Mesothelial cell of epicardium (in vitro differentiated cells): ENCODE measurements at places on chromosomes 5 and 9.

DNA sequence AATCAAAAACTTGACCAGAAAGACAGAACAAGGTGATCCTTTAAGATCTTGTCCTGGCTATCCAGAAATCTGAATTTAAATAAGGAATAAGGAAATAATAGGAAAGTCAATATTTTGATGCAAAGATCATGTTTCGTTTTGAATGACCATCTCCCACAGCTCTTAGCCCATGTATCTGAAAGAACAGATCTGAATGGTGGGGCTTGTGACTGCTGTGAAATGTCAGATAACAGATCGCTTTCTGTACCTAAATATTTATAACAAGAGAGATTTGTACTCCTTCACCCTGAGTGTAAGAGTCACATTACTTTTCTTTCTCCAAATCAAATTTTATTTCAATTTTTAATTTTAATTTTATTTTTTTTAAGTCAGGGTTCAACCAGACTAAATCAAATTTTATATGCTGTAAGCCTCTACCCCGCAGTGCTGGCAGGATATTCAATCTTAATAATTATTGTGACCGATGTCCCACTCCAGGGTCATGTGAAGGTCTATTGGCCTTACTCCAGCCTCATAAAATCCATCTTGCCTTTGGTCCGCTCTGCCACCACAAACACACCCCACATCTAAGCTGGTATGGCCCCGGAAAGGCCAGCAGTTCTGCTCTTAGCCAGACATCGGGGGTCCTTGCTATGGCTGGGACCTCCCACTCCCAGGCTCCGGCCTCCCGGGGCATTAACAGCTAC is 7.0 kb upstream of the SLC26A2 start:
- DNase-seq = no peak

DNA sequence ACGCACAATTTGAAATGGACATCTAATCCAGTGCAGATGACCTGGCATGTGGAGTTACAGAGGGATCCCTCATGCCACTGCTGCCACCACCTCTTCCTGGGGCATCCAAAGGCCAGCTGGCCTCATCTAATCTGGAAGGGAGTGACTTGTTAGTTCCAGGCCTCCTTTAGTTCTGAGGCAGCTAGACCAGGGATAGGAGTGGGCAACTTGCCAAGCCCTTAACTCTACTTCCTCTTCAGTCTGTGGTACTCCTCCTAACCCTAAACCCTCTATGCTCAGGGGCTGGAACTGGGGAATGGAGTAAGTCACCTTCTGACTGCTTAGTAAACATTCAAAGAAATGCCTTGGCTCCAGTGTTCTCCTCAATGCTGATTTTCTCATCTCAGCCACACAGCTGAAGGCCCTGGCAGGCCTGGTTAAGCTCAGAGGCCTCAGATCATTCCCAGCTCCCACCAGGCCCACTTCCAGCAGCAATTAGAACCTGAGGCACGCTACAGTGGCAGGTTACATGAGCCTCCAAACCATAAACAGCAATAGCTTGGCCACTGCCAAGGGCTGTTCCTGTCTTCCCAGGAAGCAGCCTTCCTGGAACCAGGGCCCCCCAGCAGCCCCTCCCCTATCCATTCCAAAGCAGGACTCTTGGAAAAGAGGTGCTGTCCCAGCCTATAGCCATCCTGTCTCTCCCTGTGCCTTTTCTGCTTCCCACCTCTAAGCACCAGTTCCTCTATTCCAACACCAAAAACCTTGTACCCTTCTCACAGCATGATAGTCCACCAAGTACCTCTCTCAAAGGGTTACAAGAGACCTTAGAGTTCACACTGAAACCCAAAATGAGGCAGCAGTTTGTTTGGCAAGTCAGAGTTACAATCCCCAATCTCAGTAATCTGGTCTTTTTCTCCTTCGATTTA is 2.0 kb downstream of the EIF4EBP3 start:
- no peak for DNase-seq

DNA sequence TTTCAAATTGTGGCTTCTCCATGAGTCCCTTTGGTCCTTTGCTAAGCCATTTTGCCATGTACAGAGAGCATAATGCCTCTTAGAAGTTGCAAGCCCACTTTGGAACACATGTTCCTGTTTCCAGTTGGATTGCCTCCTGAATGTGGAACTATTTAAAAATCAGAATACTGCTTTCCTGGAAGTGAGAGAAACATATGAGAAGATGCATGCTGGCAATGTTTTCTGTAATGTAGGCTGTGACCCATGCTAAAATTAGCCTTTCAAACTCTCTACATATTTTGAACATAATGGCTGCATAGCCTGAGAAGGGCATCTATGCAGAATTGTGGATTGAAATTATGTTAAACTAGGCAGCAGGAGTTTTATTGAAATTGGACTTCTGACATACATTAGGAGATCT is 175.5 kb upstream of the PAPPA start:
- no peak for DNase-seq

DNA sequence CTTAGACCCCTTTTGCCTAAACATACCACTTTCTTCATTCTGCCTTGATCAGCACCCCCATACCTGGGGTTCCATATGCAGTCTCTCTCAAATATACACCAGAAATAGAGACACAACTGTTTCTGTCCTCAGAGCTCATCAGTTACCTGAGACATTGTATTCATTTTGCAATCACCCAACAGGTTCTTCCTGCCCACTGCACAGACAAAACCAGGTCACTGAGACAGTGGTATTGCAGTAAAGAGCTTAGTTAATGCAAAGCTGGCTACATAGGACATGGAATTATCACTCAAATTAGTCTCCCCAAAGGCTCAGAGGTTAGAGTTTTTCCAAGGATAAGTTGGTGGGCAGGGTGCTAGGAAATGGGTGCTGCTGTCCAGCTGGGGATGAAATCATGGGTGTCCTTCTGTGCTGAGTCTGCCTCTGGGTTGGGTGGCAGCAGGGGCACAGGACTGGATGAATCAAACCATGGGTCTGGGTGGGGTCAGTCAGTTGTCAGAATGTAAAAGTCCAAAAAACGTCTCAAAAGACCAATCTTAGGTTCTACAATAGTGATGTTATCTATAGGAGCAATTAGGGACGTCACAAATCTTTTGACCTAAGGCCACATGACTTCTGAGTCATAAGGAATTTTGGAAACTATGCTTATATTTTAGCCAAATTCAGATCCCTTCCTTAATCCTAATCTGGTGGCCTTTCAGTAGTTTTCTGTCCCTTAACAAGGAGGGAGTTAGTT is 41.0 kb downstream of the KCNV2 start:
- no peak for DNase-seq

DNA sequence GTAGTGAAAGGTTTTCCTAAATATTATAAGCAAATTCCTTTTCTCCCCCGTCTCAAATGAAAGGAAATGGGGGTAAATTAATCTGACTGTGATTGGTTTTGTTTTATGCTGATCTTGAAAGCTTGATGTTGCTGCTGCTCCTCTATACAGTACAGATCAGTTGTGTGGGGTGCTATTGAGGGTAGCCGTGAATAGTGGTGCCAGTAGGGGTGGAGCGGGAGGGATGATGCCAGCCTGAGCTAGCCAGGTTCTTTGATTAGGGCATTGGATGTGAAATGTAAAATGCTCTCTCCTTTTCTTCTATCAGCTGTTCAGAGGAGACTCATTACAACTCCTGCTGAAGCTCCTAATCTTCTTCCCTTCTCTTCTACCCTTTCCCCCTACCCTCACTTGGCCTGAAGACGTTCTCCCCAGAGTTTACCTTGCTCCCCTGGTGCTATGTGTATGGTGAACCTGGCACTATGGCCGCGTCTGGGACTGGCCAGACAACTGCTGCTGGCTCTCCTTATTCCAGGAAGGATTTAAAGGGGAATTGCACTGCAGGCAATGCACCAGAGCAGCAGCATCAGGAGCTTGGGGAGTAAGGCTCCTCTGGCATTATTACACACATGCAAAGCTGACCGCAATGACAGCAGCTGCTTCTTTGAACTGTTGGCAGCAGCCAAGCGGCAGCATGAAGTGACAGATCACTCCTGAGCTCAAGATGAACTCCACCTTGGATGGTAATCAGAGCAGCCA is 566 bp downstream of the GPR21 start:
- no peak for DNase-seq

DNA sequence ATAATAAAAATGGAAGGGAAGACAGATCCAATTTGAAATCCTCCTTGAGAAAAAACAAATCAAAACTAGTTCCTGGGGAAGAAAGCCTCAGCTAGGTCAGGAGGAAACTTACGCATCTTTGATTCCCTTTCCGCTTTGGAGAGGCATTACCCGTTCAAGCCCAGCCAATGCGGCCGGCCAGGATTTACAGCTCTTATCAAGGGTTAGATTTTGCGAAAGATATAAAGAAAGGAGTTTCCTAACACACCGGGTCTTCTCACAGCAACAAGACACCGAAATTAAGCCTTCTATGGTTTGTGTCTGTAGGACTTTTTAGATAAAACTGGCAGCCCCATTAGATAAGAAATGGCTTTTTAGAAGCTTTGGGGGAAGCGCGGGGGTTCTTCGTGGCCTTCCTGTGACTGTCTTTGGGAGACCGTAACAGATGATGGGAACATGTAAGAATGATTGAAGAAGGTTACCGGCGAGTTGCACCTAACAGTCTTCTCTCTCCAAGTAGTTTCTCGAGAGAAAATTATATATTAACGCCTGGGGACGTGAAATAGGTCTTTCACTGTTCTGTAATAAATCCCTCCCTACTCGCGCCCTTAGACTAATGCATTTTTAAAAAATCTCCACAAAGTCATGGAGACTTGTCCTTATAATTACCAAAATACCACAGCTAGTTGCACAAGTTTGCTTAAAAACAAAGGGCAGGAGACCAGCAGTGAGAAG is 1.3 kb upstream of the ISL1 start:
- no peak for DNase-seq

DNA sequence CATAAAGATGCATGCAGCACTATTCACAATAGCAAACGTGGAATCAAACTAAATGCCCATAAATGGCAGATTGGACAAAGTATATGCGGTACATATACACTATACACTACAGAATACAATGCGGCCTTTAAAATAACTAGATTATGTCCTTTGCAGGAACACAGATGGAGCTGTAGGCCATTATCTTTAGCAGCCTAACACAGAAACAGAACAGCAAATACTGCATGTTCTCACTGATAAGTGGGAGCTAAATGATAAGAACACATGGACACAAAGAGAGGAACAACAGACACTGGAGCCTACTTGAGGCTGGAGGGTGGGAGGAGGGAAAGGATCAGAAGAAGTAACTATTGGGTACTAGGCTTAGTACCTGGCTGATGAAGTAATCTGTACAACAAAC is 758.2 kb downstream of the TLE1 start:
- DNase-seq = no peak

GRCh38 chr5:120400356-120400755 is 63.7 kb upstream of the PRR16 start:
- DNase-seq = no peak

DNA sequence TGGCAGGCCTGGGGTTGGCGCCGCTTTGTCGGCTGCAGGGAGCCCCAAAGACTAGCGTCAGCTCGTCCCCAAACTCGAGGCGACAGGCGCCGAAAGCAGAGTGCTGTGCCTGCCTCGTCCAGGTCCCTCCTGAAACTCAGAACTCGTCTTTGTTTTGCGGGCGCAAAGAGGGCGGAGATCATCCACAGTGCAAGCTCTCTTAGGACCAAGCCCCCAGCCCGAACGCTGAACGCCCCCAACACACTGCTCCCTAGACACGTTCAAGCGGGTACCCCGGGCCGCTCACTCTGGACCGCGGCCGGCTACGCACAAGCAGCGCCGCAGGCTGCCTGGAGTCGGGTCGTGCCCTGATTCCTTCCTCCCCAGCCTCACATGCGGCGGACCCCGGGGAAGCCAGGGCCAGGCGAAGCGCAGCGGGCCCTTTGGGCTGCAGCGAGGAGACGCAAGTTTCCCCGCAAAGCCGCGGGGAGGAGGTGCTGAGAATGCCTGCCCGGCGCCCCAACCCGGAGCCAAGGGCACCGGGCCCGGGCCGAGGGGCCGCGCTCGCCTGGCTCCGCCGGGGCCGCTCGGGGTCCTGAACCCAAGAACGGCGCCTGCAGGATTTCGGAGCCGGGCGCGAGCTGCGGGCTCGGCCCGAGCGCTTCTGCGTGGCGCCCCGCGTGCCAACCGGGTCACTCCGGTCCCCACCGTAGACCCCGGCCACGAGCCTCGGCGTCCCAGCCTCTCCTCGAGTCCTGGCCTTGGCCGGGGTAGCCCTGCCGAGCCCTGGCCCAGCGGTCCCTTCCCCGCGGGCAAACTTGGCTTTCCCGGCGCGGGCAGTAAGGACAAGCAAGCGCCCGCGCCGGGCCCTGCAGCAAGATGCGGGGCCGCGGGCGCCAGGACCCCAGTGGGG is 738 bp downstream of the FSTL4 start:
- DNase-seq = peak; percentile 47

DNA sequence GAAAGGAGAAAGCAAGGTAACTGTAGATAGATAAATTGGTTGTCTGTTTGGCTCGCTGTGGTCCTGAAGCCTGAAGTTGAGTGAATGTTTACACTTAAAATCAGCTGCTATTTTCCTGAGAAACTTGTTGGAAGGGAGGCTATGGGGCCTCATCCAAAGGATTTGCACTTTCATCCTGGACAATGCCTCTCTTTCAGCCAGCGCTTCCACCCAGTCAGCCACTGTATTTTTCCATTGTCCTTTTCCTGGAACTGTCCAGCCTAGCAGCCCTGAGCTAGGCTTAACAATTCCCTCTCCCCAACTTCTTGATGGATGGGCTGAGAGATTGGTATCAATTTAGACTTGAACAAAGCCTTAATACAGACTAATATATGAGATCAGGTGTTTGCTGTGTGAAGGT is 429.2 kb downstream of the DMAC1 start:
- DNase-seq = no peak

- DNase-seq = no peak
These were observed 121.6 kb downstream of the WNK2 start for GRCh38 chr9:93305497-93306020.

- no peak for DNase-seq
These were observed 174.2 kb upstream of the IER5L start for GRCh38 chr9:129352146-129352865.

DNA sequence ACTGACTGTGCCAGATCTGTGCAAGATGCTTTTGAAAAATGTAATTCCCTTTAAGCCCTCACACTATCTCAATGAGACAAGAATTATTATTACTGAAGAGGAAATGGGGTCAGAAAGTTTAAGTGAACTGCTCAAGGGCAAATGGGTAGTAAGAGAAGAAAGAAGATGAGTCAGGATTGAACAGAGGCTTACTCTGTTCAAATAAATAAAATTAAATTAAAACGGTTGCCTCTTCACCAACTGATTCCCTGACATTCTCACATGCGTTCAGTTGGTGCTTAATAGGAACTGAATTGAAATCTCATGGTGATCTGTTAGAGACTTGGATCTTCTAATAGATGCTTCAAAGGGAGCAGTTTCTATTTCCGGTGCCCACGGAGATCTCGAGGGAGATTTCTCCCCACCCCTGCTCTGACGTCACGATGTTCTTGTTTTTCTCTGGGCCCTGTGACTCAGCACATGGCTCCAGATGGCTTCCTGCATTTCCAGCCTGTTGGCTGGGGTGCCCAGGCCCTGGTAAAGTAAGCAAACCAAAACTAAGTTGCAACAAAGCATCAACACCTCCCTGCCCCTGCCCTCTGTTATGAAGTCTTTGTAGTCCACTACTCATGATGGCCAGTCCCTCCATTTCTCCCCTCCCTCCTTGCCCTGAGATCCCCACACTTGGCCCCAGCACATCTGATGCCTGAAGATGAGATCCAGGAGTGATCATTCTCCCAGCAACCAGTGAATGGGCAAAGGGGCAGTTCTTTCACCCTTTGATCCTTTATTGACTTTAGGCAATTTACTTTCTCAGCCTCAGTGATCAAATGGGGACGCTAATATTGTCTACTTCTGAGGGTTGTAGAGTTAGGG is 106.1 kb upstream of the CPEB4 start:
- no peak for DNase-seq
